NCI-H510A (cell line): ENCODE measurements at places on chromosomes 4 and X.
A peak's percentile ranks its signal among the peaks of the same experiment; 100 is the strongest.

GRCh38 chr4:87390891-87391575 is at the start of gene HSD17B11:
HSD17B11 (minus strand) TSS chr4:87391188; CDS start chr4:87391070, 118 bp downstream.
- DNase-seq: peak; percentile 78

- DNase-seq: no peak
Observed at GRCh38 chrX:21907260-21907659, 33.2 kb upstream of the SMS start.

- DNase-seq: no peak
Observed at GRCh38 chrX:141185366-141185765, 8.4 kb upstream of the LDOC1 start.

DNA sequence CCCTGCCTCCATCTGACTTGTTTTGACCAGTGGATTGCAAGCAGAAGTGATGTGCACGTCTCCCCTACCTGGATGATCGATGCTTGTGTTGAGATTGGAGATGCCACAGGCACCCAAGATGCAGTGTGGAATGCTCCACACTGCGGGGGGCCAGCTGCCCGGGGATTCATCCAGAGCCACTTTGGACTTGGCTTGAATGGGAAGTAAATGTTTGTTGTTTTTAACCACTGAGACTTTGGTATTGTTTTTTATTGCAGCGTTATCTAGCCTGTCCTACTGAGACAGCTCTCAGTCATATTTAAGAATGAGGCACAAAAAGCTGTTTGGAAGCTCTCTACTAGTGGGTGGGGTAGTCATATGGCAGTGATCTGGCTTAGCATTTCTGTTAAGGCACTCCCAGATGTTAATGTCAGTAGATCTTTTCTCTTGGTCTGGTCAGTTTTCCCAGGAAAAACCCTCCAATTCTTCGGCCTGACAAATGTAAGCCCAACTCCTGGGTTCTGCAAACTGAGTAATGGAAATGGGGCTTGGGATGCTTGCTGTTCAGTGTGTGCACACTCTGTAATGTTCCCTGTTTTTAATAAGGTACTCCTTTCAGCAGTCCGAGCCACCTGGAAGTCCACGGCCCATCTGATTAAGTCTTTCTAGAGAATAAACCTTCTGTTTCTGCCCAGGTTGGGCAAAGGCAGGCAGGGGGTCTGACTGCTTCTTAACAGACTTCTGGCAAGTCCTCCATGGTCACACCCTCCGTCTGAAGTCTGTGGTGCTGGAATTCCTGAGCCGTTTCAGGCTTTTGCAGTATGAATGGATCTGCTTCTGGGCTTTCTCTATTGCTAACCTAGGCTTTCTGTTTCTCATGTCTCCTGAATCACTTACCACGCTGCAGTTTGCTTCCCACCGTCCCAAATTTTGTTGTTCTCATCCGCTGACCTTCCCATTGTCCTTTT is 74.8 kb downstream of the WWC2 start:
- DNase-seq: no peak

DNA sequence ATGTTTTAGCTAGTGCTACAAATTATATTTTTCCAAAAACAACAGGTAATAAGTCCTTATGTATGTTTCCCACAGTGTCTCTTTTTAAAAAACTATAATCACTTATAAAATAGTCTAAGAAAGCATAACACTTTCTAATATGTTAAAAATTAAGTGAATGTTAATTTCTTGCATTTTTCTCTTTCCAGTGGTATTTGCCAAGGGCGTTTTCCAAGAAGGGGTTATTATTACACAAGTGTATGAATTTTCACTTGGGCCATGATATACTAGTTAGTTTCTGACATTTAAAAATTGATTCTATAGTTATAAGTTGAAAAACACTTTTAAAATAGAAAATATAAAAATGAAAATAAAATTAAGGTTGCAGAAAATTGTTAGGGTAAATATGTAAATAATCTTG is 74.6 kb downstream of the ARSJ start:
- no peak for DNase-seq

- DNase-seq: no peak
Observed at GRCh38 chr4:73419106-73420038, 15.3 kb downstream of the ALB start.

DNA sequence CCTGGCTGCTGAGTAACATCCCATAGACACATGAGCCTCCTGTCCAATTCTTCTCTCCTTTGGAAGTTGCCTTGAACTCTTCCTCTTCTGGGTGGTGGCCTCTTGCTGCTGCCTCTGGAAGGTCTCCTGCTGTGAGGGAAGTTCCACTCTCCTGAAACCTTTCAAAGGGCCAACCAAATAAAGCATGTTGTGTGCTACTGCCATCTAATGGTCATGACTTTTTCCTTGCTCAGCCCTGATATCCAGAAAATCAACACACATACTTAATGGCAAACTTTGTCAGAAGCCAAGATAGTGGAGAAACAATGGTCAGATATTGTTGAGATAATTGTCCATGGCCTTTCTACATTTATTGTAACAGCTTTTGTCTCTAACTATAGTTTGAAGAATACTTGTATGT is 19.1 kb upstream of the ZXDA start:
- DNase-seq: no peak

DNA sequence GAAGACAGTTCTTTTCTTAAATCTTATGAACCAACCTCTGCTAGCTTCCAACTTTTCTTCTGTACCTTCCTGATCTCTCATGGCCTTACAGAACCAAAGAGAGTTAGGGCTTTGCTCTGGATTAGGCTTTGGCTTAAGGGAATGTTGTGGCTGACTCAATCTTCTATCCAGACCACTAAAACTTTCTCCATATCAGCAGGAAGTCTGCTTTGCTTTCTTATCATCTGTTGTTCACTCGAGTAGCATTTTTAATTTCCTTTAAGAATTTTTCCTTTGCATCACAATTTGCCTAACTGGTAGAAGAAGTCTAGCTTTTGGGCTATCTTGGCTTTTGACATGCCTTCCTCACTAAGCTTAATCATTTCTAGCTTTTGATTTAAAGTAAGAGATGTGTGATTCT is 167.0 kb downstream of the TBCK start:
- DNase-seq: no peak

DNA sequence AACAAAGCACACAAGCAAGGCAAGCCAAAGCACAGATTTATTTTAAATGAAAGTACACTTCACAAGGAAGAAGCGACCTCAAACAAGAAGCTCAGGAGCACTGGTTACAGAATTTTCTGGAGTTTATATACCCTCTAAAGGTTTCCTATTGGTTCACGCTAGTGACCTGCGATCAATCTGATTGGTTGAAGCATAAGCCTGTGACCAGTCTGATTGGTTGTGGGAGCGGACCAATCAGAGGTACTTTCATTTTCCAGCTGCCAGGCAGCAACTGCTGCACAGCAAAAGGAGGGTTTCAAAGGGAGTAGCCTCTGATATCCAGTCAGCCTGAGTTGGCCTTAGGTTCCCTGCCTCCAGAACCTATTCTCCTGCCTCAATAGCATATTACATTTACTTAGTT is 4.6 kb upstream of the AREG start:
- no peak for DNase-seq

GRCh38 chr4:84912741-84913140 is 53.7 kb downstream of the WDFY3 start:
- DNase-seq: no peak

- no peak for DNase-seq
Observed at GRCh38 chr4:188190461-188190860, 51.2 kb downstream of the TRIML1 start.

DNA sequence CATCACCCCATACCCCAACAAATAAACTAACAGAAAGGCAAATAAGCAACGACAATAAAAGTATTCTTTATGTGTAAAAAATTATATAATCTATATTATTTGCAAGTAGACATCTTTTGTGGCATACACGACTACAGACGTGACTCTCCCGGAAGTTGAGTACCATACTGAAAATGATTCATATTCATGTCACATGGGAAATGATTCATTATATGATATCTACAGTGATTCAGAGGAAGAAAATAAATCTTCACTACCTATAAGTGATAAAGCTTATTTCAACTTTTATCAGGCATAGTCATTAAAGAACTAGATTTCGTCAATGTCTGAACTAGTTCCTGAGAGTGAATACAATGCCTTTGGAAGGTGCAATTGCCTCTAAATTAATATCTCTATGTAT is 4.6 kb upstream of the ANTXR2 start:
- DNase-seq: no peak

GRCh38 chr4:75255261-75255660 is 258.9 kb downstream of the RCHY1 start:
- no peak for DNase-seq

- DNase-seq: no peak
Observed at GRCh38 chr4:162952232-162952631, 214.5 kb downstream of the NAF1 start.

GRCh38 chr4:7750972-7751371 is 188.7 kb downstream of the AFAP1 start:
- no peak for DNase-seq

GRCh38 chrX:131588995-131589394 is 45.1 kb downstream of the OR13H1 start:
- no peak for DNase-seq

GRCh38 chrX:109629310-109629709 is 4.3 kb upstream of the KCNE5 start:
- DNase-seq: no peak

DNA sequence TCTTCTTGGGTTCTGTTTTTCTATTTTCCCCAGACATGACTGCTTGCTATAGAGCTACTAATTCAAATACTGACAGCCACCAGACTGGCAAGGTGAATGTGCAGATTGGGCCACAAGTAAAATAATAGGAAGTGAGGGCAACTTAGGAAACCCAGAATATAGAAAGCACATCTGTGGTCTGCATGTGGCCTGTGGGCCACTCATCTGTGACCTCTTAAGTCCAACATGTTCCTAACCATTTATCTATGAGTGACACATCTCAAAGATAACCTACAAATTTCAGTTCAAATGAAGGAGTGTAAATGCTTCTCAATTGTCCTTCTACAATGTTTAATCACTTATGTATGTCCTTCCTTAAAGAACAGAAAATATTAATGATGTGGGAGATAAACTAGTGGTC is 128.9 kb downstream of the REELD1 start:
- DNase-seq: no peak

- no peak for DNase-seq
Observed at GRCh38 chrX:154979629-154980028, 42.9 kb downstream of the F8 start.

GRCh38 chr4:159758061-159758460 is 655.2 kb downstream of the RAPGEF2 start:
- DNase-seq: no peak

DNA sequence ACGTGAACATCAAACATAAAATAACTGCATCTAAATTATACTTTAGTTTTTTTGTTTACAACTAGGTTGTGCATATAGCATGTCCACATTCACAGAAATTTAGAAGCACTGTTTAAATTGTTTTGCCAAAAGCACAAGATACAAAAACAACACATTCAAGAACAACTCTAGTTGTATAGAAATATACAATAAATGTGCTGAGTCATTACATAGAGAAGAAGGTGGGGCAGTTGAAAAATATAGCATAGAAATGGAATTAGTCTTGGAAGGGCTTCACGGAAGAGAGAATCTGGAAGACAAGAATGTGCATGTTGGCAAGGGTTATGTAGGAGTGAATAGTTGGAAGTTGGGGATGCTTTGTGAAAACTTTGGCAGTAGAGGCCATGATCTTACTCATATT is 239.0 kb upstream of the GLRA2 start:
- no peak for DNase-seq

DNA sequence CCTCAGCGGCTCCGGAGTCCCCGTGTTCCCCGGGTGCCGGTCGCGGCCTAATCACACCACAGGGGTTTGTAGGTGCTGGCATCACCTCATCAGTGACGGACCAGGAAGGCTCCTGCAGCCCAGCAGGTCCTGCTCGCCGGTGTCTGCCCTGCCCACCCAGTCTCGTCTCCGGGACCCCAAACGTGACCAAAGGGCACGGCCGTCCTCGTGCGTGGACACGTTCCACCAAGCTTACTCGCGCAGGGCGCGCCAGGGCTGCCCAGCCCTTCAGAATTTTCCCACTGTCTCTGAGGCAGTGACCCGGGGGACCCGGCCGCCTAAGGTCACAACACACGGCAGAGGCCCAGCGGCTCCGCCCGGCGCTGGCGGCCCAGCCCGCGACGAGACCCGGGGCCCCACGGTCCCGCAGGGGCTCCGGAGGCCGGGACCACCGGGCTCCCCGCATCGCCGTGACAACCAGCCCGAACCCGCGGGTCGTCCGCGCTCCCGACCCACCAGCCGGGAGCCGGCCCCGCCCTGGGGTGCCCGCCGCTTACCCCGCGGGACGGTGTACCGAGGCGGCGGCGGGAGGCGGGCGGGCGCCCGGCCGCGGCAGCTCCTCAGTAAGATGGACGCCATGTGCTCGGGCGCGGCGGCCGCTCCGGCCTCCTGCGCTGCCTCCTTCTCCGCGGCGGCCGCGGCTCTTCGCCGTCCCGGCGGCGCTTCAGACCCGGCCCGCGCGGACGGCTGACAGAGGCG is 454 bp downstream of the LETM1 start:
- no peak for DNase-seq

DNA sequence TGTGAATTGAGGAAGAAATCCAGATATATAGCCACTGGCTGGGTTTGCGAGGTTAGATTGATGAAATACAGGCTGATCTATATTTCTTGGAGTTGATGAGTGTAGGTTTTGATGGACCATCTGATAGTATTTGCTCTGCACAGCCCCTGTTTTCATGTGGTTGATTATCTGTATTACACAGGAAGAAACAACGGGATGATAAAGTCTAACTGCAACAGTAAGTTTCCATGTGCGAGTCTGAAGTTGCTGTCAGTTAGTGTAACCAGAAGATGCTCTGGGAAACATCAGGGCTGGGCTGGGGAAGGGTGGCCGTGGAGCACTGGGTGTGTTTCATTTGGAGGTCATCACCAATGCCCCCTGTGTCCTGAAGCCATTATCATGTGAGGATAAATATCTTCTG is 148.4 kb upstream of the SFRP2 start:
- no peak for DNase-seq

DNA sequence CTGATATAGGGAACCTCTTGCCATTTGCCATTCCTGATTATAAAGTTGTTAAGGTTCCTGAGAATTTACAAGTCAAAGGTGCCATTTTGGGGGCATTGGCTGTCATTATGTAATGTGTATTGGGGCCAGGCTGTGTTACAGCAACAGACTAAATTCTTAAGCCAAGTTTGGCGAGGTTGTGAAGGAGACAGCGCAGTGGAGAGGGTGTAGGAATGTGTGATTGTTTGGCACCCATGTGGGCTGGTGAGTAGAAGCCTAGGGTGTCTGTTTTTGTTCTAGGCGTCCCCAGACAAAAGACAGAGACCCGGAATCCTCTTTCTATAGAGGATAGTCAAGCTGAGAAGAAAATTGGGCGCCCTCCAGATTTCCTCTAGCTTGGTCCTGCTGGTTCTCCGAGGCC is 2535.3 kb downstream of the PCDH7 start:
- no peak for DNase-seq

DNA sequence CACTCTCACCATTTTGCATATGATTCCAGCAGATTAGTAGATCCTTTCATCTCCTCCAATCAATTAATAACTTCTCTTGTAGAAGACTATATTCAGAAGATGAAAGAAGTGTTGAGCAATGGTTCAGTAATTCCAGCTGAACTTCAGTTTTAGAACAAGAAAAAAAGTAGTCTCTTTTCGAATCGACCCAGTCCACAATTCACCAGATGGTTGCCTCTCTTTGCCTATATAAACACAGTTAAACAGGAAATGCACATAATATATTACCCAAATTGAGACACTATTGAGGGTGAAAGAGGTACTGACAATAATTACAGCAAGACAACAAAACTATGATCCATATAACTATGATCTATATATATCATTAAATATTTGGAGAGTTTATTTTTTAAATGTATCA is 16.8 kb upstream of the FAM241A start:
- DNase-seq: no peak
